ENCODE measurements at places on chromosomes 2 and 18.

GRCh38 chr18:62992877-62993365, 277.6 kb downstream of the PHLPP1 start:
- no peak for DNase-seq

DNA sequence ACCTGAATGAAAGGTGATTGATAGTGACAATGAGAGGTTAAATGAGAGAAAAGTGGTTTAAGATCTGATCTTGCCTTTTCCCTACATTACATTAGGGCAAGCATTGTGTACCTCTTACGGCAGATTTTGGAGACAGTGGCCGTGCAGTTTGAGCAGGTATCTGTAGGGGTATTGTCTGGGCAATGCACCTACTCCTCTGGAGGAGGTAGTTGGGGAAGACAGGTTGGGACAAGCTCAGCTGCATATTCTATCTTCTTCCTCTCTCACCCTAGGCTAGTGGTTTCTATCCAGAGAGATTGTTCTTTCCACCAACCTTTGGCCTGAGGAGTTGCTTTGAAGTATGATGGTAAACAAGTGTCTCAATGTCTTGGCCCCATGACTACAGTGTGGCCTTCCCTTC, 323.2 kb downstream of the CYP26B1 start:
- no peak for DNase-seq

- no peak for DNase-seq
Observed at GRCh38 chr18:48171490-48172188, 237.5 kb downstream of the ZBTB7C start.

DNA sequence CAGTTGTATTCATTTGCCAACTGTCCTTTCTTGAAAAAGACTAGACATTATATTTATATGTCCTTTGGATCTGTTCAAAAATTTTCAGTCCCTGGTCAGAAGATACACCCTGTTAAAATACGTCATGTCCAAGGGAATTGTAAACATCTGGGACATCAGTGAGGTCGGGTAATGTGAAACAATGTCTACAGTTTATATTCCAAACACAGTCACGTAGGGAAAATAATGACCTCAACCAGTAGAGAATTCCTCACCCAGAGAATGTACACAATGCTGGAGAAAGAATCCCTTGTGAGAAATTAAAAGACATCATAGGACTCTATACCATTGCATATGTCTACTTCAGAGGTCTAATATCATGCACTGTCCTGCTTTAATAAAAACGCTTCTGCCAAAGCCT, 888.0 kb upstream of the CHAC2 start:
- DNase-seq = no peak

DNA sequence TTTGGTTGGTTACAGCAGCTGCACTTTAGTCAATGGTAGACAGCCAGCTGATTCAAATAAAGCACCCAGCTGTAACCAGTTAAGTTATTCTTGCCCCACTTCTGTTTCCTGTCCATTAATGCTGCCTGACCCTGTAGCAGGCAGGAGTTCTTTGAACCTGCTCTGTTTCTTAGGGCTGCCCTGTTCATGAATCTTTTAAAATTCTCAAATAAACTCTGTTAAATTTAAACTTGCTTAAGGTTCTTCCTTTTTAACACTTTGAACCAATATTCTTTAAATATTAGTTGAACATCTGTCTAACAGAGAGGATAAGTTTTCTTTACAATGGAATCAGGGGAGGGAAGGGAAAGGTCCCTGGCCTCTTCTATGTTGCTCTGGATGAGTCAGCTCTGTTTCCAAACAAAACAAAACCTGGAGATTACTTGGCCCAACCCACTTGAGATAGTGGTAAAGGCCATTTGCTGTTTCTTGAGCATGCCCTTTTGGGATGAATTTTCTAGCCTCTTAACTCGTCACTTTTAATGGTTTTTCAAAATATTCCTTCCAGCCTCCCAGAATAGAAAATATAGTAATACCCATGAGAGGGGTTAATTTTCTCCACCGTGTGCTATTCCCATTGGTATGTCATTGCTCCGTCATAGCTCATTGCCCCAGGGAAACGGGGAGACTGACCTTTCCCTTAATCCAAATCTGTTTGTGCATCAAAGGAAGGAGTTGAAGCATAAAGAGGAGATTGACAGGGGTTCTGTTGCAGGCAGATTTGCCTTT, 112.1 kb upstream of the FHL2 start:
- no peak for DNase-seq

DNA sequence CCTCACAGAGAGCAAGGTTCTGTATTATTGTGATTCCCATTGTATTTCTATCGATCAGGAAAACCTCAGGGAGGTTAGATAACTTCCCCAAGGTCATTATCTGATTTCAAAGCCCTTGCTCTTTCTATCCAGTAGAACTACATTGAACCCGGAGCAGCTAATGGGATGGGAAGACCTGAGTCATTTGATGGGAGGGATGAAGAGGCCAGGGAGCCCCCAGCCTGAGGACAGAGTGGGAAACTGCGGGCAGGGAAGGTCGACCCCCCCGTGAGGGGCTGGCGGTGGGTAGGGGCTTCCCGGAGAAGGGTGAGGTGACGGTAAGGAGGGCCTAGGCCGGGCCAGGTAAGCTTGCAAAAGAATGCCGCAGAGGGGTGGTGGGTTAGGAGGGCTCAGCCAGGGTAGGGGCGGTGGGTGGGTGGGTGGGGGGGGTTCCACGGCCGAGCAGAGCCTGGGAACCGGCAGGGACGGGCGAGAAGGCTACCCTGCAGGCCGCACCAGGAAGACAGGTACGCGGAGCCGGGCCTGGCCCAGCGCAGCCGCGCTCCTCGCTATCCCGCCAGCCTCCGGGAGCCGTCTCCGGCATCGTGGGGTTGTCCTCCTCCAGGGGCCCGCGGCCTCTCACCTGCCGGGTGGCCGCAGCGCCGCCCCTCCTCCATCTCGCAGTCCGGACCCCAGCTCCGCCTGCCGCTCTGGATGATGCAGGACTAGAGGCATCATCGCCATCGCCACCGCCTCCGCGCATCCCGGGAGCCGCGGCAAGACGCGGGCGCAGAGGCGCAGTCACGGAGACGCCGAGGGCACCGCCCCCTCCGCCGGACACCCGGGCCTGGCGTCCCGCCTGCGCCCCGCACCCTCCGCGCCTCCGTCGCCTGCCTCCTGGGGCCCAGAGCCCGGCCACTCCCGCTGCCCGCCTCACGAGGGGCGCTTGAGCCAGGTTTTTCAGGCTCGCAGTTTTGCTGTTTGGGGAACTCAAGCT, at the start of gene GPR75:
Gene GPR75 (minus strand): TSS at position 762 of the 976 bp plus-strand sequence. CDS start 5,211 bp downstream, outside the sequence.
- DNase-seq = peak; percentile 73

DNA sequence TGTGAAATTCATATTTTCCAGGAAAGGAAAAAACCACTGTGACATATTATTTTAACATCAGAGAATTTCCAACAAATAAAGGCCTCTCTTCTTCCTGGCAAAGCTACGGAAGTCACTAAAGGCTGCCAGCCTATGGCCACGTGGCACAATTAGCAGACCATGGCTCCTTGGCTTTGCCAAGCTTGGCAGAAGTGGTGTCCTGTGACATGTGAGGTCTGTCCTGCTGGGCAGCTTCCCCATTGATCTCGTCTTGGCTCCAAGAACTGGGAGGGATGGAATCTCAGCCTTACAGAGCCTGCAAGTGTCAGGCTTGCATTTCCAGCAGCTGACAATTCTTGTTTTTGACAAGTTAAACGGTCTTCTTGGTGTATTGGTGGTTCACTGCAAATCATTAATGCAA, 226.9 kb upstream of the THSD7B start:
- DNase-seq = no peak

DNA sequence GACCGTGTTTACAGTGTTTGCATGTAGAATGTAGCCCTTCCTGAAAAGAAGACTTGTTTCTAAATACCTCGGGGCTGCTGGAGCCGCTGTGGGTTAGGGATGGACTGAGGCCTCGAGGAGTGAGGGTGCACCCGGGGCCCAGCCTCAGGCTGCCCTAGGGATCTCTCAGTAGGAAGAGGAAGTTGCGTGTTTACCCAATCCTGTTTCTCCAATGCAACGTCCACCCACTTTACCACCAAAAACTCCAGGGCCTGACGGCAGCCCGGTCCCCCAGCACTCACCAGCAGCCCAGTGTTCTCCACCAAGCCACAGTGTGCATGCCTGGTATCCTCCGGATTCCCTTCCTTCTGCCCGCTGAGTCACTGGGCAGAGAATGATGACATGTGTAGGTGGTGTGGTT, 255.8 kb downstream of the GLI2 start:
- DNase-seq = peak; percentile 22

DNA sequence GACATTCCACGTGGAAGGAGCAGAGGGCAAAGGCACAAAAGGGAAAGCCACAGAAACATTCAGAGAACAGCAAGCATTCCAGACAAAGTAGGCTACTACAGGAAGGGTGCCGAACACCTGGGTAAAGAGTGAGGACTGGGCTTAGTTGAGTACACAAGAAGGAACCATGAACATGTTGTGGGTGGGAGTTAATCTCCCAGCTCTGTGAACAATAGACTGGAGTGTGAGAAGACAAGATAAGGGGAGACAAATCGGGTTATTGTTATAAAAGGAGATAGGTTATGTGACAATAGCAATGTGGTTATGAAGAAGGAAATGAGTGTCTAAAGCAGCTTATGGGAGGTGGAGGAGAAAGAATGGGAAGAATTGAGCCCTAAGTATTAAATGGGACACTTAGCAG, 70.0 kb downstream of the DPP4 start:
- DNase-seq = no peak

DNA sequence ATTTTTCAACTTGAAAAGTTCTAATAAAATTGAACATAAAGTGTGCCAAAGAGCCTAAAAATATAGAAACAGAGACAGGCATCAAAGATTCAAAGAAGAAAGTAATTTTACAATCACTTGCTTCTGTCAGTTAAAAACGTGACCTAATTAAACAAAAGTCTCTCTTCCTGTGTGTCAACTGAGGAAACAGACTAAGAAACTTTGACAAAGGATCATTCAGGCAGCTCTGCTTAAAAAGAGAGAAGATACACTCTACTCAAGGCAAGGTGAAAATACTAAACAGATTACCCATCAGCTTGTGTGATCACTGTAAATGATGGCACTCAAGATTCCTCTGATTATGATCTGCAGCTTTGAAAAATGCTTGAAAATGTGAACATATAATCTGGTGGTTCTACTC, 47.8 kb downstream of the DYM start:
- DNase-seq = no peak

- no peak for DNase-seq
Observed at GRCh38 chr2:234913208-234913626, 38.6 kb upstream of the SH3BP4 start.

GRCh38 chr2:217262911-217263310, 403.0 kb upstream of the TNP1 start:
- DNase-seq = no peak

GRCh38 chr18:42024131-42024530, 69.1 kb downstream of the PIK3C3 start:
- DNase-seq = no peak

- DNase-seq = peak; percentile 79
Observed at GRCh38 chr18:7617738-7618422, 50.8 kb downstream of the PTPRM start.

GRCh38 chr2:134917360-134917865, 1.2 kb upstream of the CCNT2 start:
- DNase-seq = no peak

All from left lobe of liver (tissue), 2 donors.